ENCODE measurements at places on chromosomes 12 and 14.

DNA sequence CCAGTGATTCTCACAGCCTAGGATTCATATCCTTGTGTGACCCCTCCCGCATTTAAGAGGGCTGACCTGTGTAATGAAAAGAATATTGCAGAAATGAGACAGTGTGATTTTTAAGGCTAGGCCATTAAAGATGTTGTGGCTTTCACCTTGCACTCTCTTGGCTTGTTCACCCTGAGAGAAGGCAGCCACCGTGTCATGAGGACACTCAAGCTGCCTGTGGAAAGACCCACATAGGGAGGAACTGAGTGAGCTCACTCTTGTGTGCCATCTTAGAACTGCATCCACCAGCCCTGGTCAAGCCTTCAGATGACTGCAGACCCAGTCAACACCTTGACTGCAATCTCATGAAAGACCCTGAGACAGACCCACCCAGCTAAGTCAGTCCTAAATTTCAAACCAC, 46.3 kb upstream of the TMPO start:
- DNase-seq = no peak

DNA sequence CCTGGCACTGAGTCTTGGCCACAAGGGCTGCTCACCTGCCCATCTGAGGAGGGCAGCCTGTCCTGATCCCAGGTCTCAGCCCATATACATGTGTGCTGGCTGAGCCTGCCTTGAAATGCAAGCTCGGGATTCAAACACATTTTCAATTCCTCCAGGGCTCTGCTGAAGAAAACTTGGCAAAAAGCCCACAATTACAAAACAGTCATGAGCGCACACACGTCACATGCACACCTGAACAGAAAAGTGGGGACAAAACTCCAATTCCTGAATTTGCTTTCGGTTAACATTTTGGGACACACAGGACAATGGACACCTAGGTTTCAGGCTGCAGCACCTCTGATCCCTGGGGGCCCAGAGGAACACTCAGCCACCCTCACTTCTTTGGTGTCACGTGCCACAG, 113.9 kb downstream of the RBM19 start:
- no peak for DNase-seq

DNA sequence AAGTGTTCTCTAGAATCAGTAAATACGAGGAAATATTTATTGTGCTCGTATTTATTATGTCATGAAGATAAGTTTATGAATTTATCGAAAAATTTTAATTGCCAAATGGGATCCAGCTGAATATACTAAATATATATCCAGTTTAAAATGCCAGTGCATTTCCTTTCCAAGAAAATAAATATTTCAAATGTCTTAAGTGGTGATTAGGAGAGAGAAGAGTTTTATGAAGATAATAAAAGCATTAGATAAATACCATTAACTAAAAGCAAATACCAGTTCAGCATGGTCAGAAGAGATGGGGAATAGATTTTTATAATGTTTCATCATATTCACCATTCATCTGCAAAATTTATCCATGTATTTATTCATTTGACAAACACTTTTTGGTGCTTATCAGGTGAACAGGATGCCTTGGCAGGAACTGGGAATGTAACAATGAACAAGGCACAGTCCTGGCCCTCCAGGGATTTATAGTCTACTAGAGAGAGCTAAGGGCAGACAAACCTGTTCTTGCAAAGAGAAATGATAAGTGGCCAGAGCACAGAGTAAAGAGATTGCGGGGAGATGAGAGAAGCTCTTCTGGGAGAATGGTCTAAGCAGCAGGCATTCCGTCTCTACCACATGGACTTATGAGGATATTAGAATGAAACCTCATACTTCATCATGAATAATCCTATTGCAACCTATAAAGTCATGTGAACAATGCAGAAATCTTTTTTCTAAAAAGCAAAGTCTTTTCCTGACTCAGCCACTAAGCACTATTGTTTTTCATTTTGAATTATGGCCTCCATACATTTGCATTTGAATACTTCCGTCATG, 143.7 kb upstream of the ABCD2 start:
- DNase-seq = no peak

DNA sequence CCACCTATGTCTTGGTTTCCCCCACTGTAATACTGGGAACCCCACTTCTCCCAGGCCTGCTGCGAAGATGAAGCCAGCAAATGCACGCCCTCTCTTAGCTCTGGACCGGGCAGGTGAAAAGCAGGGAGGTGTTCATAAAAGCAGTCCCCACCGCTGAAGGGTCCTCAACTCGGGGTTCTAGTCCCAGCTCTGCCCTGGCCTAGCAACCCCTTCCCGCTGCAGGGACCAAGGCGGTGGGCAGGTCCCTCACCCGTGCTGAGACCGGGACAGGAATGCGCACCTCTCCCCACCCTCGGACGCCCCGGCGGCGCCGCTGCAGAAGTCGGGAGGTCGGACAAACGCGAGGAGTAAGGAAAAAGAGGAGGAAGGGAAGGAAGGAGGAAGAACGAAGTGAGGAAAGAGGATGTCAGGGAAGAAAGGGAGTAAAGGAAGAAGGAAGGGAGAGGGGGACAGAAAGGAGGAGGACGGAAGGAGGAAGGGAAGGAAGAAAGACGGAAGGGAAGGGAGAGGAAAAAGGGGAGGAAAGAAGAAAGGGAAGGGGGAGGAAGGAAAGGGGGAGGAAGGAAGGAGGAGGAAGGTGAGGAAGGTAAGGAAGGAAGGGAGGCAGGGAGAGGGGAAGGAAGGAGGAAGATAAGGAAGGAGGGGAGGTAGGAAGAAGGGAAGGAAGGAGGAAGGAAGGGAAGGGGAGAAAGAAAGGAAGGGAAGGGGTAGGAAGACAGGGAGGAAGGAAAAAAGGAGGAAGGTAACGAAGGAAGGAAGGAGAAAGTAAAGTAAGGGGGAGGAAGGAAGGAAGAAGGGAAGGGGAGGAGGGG, 701 bp downstream of the SPRING1 start:
- no peak for DNase-seq

- no peak for DNase-seq
These were observed 139.0 kb downstream of the BCL11B start for GRCh38 chr14:99132821-99133635.

- DNase-seq = no peak
These were observed 75.8 kb downstream of the PPP1R36 start for GRCh38 chr14:64625386-64626232.

- no peak for DNase-seq
These were observed 6.1 kb upstream of the MTA1 start for GRCh38 chr14:105413544-105413886.

GRCh38 chr14:72738161-72738611, 155.7 kb downstream of the DPF3 start:
- DNase-seq = no peak

GRCh38 chr14:65414961-65415589, 2.5 kb downstream of the FUT8 start:
- DNase-seq = no peak

- no peak for DNase-seq
These were observed 115.9 kb upstream of the TBX3 start for GRCh38 chr12:114799574-114800487.

GRCh38 chr14:58315606-58316005, 17.3 kb downstream of the ARID4A start:
- no peak for DNase-seq

GRCh38 chr12:116601933-116602810, 43.0 kb downstream of the MAP1LC3B2 start:
- no peak for DNase-seq

DNA sequence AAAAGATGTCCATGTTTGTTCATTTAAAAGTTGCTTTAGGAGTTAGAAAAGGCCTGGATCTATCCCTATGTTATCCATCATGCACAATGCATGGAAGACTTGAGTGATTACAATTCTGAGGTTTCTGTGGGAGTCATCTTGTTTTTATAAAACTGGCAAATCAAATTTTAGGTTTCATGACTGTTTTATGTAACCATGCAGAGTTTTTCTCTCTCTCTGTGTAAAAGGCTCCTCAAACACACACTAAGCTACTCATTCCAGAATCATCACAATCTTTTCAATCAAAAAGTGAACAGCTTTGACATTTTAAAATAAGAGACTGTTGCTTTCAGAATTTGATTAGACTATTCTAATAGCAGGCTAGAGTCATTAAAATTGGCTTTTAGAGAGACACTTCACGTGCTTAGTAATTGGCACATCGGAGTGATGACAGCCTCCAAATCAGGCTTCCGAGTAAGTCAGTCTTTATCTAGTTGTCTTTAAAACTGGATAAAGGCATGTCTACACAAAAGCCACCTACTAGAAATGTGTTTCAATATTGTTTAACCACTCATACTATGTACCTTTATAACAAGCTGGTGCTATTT, 31.9 kb downstream of the PRICKLE1 start:
- DNase-seq = no peak

DNA sequence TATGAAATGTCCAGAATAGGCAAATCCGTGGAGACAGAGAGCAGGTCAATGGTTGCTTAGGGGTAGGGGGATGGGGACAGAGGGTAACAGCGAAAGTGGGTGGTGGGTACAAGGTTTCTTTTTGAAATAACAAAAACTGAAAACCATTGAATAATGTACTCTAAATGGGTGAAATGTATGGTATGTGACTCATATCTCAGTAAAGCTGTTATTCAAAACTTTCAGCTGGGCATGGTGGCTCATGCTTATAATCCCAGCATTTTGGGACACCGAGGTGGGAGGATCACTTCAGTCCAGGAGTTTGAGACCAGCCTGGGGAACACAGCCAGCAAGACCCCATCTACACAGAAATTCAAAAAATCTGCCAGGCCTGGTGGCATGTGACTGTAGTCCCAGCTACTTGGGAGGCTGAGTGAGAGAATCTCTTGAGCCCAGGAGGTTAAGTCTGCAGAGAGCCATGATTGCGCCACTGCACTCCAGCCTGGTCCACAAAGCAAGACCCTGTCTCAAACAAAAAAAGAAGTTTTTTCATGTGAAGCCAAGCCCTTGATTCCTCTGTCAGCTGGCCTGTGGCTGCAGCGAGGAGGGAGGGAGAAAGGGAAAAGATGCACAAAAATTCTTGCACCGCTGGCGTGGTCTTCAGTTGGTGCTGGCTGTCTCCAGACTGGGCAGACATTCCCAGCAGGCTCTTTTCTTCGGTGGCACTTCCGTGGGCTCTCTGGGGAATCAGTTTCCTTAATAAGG, 248.2 kb downstream of the SLC41A2 start:
- no peak for DNase-seq

- no peak for DNase-seq
These were observed 91.9 kb downstream of the TMEM30B start for GRCh38 chr14:61188978-61189808.

DNA sequence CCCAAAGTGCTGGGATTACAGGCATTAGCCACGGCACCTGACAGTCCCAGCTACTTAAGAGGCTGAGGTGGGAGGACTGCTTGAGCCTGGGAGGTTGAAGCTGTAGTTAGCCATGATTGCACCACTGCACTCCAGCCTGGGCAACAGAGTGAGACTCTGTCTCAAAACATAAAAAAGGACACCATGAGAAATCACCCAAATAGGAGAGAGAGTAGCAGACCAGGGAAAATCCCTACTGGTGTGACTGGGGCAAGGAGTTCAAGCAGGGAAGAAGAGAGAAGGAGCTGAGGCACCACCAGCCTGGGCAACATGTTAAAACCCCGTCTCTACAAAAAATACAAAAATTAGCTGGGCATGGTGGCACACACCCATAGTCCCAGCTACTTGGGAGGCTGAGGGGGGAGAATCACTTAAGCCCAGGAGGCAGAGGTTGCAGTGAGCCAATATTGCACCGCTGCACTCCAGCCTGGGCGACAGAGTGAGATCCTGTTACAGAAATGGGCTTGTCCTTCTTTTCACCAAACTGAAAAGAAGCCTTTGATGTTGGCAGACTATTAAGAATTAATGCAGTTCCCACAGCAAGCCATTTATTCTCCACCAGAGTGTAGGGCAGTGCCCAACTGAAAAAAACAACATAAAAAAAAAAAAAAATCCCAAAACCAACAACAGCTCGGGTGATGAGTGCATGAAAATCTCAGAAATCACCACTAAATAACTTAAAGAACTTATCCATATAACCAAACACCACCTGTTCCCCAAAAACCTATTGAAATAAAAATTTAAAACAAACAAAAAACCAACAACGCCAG, 4.5 kb upstream of the SRSF9 start:
- DNase-seq = no peak

GRCh38 chr12:57983146-57983857, 41.9 kb downstream of the ATP23 start:
- no peak for DNase-seq

DNA sequence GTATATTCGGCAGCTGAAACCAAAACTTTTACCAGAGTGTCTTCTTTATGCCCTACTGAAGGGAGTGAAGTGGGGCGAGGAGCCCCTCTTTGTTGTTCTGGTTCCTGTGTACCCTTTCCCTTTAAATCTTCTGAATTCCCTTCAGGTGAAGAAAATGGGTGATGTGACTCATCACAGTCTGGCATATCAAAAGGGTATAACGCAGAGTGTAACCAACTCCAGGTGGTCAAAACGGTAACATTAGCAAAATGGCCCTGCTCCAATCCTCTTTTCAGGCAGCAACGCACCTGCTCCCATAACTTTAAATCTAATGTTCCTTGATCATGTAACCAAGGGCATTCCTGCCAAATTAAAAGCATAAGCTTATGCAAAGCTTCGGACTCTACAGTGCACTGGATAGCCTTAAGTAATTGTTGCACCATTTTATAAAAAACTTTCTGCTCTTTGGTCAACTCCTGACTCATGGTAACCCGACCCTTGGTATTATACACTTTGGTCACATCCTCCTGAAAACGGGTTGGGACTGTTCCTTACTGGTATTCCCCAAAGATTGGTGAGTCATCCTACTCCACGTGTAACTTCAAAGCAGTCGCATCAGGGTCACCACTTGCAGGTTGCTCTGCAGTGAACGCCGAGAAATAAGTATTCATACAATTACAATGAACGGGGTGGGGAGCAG, 83.1 kb downstream of the KCNMB4 start:
- no peak for DNase-seq

- DNase-seq = no peak
These were observed 59.3 kb upstream of the TMPO start for GRCh38 chr12:98456041-98456440.

DNA sequence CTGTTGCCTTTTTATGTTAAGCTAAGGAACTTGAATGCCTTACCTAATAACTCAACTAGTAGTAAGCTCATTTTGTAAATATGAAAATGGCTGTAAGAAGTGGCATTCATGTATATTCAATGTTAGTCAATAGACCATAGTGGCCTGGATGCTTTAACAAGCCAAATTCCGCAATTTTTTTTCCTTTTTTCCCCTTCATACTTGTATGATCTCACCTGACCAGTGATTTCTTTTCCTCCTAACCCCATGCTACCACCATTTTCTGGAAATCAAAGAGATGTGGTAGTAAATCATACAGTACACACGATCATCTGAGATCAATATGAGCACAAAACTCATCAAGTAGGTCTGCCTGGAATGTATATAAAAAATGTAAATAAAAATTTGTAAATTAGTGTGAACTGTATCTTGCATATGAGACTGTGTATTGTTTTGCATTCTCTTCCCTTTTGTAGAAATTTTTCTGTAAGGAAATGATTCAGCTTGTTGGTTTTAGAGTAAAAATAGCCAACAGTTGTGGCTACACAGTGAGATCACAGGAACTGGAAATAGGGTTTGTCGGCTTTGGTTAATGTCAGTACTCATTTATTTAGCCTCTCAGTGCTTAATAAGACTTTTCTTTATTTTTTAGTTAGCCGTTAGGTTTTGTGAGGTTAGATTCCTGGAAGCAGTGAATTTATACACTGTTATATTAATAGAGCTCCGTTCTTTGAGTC, 62.5 kb downstream of the ETNK1 start:
- DNase-seq = no peak

- DNase-seq = no peak
These were observed 212.0 kb downstream of the ALG10B start for GRCh38 chr12:38528527-38528926.

GRCh38 chr12:71461787-71462328, 22.3 kb downstream of the LGR5 start:
- DNase-seq = no peak

Measured in stimulated activated CD4-positive, alpha-beta T cell treated with anti-CD3 and anti-CD28 coated beads, TNF-alpha, amount 100 ng/mL, for 1 hour (primary cell).